Central memory CD4-positive, alpha-beta T cell (primary cell): ENCODE measurements at places on chromosomes 1 and 21.

DNA sequence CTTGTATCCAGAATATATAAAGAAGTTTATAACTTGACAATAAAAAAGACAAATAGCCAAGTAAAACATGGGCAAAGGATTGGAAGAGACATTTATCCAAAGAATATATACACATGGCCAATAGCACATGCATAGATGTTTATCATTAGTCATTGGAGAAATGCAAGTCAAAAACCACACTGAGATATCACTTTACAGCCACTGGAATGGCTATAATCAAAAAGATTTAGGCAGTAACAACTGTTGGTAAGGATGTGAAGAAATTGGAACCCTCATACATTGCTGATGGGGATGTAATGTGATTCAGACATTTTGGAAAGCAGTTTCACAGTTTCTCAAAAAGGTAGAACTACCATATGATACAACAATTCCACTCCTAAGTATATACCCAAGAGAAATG, 51.1 kb downstream of the SLC44A5 start:
- no peak for DNase-seq

GRCh38 chr1:92442351-92442750, 44.4 kb downstream of the GFI1 start:
- no peak for DNase-seq

DNA sequence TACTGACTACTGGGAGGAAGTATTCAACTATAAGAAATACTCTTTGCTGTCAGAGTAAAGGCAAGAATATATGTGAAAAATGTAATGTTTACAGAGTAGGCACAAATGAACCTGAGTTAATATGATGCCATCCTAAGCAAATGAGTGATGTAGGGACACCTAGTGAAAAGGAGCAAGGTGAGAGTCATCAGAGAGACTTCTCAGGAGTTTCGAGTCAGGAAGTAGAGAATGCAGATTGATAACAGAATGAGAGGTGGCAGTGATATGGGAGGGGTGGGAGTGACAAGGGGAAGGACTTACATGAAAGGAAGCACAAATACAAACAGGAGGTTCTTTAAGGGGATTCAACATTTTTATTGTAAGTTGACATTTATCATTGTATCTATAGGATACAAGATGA, 10.2 kb downstream of the PRCC start:
- no peak for DNase-seq

DNA sequence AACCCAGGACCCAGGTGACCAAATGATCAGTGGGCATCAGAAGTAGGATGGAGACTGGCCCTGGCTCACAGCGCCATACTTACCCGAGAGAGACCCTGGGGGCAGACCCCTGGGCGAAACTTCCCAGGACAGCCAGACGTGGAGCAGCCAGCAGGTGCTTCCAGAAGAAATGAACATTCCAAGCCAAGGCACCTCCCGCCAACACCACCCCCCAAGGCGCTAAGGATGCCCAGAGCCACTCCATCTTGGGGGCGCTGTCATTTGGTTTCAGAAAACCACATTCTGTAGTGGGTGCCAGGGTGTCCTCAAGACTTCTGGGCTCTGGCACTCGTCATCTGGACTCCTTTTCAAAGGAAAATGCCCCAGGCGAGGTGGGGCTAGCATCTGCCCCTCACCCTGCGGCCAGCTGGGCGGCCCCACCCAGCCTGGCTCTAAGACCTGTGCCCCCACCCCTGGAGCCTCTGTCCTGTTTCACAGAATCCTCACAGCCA, 98.8 kb downstream of the RIPK4 start:
- no peak for DNase-seq

GRCh38 chr1:69475021-69475420, 92.7 kb upstream of the LRRC7 start:
- DNase-seq, result no peak

DNA sequence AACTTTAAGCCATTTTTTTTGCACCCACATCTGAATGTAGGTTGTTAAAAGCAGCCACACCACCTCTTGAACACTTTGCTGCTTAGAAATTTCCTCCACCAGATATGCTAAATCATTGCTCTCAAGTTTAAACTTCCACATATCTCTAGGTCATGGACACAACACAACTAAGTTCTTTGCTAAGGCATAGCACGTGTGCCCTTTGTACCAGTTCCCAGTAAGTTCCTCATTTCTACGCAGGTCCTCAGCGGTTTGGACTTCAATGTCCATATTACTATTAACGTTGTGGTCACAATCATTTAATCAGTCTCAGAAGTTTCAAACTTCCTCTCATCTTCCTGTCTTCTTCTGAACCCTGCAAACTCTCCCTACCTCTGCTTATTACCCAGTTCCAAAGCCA, 661.6 kb upstream of the PKN2 start:
- DNase-seq, result no peak

- DNase-seq, result no peak
Observed at GRCh38 chr1:63617450-63617849, 24.2 kb downstream of the PGM1 start.

DNA sequence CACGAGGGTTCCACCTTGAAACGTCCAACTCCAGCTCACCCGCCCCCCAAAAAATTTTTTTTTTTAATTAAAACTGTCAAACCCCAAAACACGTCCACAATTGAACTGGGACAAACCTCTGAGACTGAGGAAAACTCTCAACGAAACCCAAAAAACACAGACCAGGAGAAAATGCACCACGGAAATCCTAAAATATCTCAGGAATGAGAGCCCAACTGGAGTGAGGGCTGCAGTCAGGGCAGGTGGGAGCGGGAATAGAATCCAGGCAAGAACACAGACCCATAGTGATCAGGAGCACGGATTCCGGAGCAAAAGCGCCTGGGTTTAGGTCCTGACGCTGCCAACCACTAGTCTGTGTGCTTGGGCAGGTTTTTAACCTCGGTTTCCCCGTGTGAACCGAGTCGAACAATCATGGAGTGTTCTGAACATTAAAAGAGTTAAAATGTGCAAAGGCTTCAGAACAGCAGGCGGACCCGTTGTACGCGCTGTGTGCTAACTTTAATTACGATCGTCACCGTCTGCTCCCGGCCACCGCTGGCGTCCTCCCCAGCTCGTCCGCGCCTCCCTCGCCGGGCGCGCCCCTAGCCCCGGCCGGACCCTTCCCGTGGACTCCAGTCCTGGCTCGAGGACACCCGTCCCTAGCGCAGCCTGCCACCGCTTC, 624 bp downstream of the ARHGAP29 start:
- DNase-seq, result no peak

DNA sequence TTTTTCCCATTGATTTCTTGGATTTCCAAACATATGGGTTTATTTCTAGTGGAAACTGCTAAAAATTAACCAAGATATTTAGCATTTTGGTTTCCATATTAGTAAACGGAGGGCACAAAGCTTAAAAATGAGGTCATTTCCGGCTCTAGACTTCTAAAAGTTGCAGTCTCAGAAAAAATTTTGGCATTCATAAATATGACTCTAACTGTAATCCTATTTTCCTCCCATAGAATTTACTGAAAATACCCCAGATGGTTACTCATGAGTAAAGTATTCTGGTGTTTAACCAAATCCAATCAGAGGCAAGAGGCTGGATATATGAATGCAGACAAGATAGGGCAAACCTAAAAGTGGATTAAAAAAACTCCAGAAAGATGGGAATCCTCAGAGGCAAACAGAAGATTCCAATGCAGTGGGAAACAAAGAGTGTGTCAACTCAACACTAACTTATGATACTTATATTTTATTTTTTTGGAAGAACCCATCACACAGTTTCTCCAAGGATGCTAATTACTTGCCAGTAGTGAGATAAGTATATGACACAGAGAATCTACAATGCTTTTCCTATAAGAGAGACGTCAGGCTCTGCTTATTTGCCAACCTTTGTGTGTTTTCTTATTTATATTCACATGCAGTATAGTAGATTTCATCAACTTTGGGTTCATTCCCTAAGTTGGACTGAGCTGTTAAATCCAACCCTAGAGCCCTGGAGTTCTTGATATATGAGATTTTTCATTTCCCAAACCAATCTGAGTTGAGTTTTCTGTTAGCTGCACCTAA, 90.1 kb upstream of the BCL10 start:
- no peak for DNase-seq

- DNase-seq, result no peak
Observed at GRCh38 chr1:235266325-235266724, 61.7 kb downstream of the ARID4B start.

DNA sequence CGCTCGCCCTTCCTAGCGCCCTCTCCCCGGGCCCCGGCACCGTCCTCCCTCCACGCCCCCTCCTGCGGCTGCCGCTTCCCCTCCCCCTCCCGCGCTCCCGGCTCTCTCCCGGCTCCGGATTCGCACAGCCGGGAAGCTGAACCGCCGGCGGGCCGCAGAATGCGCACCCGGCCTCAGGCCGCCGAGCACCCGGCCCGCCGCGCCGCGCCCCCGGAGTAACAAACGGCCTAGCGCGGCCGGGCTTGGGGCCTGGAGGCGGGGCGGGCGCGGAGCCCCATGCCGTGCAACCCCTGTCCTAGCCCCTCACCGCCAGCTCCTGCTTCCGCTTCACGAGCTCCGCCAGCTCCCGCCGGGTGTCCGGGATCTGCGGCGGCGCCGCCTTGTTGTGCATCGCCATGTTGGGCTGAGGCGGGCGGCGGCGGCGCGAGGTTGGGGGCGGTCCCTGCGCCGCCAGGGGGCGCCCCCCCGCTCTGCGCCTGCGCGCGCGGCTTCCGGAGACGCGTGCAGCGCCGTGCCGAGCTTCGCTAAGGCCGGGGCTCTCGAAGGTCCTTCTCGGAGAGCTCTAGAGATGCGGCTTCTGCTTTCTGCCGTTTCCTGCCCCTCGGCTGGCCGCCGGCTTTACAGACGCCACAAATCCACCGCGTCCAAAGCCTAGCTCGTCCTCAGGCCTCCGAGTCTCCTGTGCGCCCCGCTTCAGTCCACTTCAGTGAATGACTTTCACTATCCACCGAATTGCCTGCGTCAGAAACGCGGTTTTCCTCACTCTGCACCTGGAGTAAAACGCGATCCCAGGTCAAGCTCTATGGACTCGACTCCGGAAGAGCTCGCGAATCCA, at the start of gene MEAF6:
Gene MEAF6, minus strand, starts transcription at position 417 of the 835 bp plus-strand sequence. Its CDS starts 20 bp downstream, at position 397.
- peak; percentile 81 for DNase-seq

DNA sequence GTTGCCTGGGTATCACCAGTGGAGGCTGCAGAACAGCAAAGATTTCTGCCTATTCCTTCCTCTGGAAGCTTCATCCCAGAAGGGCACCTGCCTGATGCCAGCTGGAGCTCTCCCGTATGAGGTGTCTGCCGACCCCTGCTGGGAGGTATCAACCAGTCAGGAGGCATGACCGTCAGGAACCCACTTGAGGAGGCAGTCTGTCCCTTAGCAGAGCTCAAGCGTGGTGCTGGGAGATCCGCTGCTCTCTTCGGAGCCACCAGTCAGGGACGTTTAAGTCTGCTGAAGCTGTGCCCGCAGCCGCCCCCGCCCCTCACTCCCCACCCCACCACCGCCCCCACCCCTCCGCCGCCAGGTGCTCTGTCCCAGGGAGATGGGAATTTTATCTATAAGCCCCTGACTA, 23.1 kb upstream of the HFM1 start:
- no peak for DNase-seq

- no peak for DNase-seq
Observed at GRCh38 chr1:26546375-26546774, 16.8 kb downstream of the RPS6KA1 start.

DNA sequence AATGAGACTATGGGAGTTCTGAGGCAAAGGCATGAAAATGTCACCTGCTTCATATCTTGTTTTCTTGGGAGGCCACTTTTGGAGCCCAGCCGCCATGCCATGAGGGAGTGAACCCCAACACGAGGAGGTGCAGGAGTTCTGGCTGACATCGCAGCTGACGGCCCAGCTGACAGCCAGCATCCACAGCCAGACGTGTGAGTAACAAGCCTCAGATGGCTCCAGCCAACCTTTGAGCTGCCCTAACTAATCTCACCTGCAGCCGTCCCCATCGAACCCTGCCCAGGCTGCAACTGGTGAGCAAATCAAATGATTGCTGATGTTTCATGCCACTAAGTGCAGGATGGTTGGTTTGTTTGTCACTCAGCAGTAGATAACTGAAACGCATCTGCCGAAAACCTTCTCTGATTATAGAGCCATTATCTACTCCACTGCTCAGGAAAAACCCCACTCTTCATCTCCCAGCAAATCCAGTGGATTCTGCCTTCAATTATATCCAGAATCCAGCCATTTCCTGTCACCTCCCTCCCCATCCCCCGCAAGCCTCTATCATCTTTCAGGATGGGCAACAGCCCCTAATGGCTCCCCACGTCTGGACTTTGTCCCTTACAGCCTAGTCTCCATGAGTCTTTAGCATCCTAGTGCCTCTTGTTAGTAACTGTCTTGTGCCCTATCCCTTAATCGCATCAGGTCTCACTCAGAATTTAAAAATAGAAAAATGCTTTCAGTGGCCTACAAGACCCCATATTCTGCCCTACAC, 18.5 kb upstream of the RAB4A start:
- DNase-seq, result no peak

DNA sequence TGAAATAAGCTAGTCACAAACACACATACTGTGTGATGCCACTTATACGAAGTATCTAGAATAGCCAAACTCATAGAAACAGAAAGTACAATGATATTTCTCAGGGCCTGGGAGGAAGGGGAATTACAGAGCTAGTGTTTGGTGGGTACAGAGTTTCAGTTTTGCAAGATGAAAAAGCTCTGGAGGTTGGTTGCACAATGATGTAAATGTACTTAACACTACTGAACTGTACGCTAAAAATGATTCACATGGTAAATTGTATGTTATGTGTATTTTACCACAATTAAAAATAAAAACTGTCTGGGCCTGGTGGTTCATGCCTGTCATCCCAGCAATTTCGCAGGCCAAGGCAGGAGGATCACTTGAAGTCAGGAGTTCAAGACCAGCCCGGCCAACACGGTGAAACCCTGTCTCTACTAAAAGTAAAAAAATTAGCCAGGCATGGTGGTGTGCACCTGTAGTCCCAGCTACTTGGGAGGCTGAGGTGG, 15.3 kb upstream of the FHAD1 start:
- DNase-seq, result no peak

DNA sequence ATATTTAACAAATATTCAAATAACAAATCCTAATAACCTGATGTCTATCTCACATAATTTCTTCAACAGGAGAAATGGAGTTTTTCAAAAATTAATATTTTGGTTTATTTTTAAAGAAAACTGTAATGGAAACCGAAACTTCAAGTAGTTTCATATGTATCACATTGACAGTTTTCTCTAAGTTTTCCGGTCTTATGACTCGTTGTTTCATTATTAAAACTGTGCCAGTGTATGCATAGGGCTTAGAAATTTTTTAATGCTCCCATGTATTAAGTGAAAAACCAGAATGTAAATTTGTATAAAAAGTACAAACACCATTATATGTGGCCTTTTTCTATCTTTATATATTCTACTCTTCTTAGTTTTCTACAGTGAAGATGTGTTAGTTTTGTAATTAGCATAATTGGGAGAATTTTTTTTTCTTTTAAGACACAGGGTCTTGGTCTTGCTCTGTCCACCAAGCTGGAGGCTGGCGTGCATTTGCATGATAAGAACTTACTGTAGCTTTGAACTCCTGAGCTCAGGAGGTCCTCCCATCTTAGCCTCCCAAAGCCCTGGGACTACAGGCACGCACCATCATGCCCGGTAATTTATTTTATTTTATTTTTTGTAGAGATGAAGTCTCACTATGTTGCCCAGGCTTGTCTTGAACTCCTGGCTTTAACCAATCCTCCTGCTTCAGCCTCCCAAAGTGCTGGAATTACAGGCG, 43.9 kb upstream of the SAMSN1 start:
- no peak for DNase-seq
